ENCODE measurements at places on chromosomes 5 and 9. TPM values are rescaled to one million over a fixed set of nuclear protein-coding genes. Genes with fewer than 3 reads are reported as not detected.

Gene GABRA1
- 0.13 TPM for total RNA-seq

Gene IL3
- total RNA-seq = not detected

Gene CMYA5
- 213 TPM for total RNA-seq

GRCh38 chr5:167339205-167339604 is 952.2 kb upstream of the WWC1 start:
- H3K27me3 ChIP-seq = no peaks in the 10 kb centered on the region
- no peak for DNase-seq
- no peaks in the 10 kb centered on the region for H3K36me3 ChIP-seq
- no peak overlapping the region for H3K27ac ChIP-seq
- H3K4me3 ChIP-seq = no peak overlapping the region
- no peaks in the 10 kb centered on the region for H3K4me1 ChIP-seq

All from muscle of leg (tissue), 16 donors.